DND-41 (cell line): ENCODE measurements at places on chromosomes 1 and 21.

GRCh38 chr1:15492596-15492995 is 16.7 kb downstream of the CELA2B start:
- no peak for DNase-seq

DNA sequence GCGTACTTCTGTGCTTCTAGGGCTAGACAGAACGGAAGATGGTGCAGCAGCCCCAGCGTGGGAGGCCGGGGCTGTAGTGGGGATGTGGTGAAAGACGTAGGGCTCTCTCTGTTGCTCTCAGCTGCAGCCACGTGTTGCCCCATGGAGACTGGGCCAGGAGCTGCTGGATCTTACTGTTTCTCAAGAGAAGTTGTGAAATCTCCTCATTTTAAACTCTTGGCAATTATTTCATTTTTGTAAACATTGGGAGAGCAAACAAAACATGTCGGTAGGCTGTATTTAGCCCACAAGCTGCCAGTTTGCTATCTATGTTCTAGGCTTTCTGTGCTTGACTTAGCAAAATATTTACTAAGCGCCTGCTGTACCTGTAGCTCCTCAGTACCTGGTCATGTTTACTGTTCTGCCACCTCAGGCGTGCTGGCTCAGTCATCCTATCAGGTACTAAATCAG is 15.9 kb upstream of the ELOA start:
- no peak for DNase-seq

DNA sequence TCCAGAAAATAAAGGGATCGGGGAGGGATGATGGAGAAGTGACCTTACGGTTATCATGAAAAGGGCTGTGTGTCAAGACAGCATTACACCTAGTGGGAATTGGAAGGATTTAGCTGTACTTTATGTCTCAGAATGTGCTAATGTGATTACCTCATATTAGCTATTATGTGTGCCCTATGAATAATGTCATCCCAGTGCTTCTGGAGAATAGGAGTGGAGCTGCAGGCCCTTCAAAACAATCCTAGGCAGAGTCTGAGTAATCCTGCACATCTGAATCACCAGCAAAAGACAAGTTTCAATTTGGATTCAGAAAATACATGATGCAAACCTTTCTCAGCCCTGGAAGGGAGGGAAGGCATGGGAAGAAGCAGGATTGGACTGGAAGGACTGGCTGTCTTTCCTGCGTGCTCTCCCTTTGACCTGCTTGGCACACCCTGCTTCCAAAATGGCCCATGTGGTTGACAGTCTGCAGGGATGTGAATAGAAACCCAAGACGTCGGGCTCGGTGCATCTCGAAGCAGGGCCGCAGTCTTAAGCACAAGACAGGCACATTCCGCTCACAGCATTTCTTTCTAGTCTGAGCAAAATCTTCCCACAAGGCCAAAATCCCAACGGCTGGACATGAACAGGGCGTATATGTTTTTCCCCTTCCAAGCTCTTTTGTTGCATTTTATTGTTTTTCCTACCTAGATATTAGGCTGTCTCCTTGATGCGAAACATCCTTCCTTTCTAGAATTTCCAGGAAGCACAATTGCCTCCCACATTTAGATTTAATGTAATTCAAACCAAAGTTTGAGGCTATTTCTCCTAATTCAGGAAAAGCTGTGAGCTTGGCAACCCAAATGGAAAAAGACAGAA is 54.3 kb upstream of the TARBP1 start:
- no peak for DNase-seq

DNA sequence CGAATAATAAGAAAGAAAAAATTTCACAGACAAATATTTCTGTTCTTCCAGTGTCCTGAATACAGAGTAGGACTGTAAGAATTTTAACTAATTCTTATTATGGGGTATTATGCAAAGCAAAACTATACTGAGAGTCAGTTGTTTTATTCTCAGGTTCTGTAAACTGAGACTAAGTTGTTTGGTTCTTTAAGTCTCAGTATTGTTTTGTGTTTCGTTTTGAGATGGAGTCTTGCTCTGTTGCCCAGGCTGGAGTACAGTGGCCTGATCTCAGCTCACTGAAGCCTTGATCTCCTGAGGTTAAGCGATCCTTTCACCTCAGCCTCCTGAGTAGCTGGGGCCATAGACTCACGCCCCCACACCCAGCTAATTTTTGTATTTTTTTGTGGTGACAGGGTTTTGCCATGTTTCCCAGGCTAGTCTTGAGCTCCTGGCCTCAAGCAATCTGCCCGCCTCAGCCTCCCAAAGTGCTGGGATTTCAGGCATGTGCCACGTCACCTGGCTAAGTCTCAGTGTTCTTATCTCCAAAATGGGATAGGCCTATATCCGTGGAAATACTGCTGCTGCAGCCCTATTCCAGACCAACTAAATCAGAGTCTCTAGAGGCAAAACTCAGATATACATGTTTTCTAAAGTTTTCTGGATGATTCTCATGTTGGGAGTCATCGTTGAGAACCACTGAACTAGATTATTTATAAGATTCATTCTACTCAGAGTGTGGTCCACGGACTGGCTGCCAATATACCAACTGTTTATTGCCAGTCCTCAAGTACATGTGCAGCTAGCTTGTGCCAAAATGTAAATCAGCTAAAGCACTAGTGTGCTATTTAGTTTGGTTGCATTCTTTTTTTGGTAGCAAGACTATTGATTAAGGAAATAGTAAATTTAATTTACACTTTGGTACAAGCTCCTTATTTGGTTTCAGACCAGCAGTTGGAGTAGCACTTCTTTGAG is 116.6 kb downstream of the HS2ST1 start:
- no peak for DNase-seq

DNA sequence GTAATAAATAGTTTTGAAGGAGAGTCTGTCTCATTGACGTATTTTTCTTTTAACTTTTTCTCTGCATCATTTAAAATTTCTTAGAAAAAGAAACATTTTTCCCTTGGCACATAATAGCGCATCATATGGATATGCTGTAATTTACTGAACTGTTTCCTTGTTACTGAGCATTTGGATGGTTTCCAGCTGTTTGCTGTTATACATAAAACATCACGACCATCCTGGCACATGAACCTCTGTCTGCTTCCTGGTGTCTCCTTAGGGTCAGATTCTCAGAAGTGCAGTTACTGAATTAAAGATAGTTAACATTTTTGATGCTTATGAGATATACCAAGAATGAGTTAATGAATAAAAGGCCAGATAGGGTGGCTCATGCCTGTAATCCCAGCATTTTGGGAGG is 67.2 kb downstream of the BACE2 start:
- DNase-seq = no peak

DNA sequence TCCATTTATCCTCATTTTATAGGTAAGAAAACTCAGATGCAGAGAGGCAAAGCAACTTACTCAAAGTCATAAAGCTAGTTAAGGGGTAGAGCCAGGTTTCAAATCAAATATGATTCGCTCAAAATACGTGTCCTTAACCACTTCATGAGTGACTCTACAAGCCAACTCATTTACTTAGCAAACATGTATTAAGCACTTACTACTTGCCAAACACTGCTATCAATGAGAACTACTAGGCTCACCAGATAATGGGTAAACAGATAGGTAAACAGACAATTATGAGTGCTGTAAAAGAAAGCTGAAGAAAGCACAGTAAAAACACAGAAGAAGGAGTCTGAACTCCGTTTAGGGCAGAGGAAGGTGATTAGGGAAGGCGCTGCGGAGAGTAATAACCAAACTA is 65.9 kb downstream of the WDR64 start:
- DNase-seq = no peak

DNA sequence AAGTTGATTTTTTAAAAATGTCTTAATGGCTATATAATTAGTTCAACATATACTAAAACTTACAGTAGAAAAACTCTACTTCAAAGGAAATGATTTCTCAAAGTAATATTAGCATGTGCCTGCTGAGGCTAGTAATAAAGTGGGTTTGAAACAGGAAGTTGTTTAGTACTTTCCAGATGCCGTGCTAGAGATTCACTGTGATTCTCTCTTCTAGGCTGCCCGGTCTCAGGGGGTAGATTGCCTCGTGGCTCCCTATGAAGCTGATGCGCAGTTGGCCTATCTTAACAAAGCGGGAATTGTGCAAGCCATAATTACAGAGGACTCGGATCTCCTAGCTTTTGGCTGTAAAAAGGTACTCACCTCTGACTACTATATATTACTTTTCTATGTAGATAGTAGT is 9.1 kb downstream of the EXO1 start:
- DNase-seq = no peak

- no peak for DNase-seq
These were observed 1.3 kb downstream of the COL24A1 start for GRCh38 chr1:86155051-86155806.

DNA sequence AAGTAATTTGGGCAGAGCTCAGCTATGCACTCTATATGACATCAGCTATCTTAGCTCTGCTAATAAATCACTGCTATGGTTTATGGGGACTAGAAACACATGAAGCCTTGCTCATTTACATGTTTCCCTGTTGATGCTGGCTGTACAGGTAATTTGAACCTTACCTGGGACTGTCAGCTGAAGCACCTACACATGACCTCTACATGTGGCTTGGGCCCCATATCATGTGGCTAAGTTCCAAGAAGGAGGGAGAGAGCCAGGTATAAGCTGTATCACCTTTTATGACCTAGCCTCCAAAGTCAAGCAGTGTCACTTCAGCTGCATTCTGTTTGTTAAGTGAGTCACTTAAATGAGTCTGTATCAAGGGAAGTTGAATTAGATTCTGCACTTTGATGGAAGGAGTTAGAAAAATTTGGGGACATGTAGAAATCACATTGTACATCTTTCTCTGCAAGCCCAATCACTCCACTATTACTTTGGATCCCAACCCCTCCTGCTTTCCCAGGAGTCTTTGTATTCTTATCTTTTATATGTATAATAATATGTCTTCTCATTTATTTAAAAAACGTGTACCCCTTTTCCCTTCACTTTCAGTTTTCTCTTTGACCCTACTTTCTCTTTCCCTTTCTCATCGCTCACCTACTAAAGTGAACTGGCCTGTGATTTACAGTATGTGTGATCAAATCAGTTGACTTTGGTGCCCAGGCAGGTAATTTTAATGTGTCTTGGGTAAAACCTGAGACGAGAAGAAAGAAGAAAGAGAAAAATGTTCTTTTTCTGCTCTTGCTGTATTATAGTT is 53.4 kb upstream of the PRKACB start:
- DNase-seq = no peak

GRCh38 chr21:39451332-39452206 is at the start of gene SH3BGR:
Gene SH3BGR (plus strand): TSS chr21:39451970. CDS start chr21:39452097, 127 bp downstream.
- DNase-seq = no peak

- DNase-seq = no peak
These were observed 3.2 kb downstream of the F3 start for GRCh38 chr1:94538243-94538827.

DNA sequence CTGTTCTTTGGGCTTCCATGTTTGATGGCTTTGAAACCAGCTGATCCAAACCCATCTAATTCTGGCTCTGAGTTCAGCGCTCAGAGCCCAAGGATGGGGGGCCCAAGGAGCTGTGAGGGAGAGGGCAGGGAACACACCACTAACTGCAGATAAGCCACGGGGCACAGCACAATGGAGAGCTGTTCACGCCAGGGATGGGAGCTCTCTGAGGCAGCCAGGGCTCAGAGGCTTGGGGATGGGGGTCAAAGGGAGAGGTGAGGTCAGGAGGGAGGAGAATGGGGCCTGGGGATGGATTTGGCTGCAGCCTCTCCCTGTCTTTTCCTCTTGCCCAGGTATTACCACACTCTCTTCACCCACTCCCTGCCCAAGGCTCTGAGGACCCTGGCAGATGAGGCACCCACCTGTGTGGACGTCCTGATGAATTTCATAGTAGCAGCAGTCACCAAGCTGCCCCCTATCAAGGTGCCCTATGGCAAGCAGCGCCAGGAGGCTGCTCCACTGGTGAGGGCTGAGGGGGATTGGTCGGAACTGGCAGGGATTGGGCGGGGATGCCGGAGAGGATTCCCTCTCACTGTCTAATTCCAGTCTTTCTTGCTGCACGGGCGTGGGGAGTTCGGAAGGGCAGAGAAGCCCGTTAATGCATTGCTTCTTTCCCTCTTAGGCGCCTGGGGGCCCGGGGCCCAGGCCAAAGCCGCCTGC is 11.3 kb downstream of the SLC30A2 start:
- no peak for DNase-seq

DNA sequence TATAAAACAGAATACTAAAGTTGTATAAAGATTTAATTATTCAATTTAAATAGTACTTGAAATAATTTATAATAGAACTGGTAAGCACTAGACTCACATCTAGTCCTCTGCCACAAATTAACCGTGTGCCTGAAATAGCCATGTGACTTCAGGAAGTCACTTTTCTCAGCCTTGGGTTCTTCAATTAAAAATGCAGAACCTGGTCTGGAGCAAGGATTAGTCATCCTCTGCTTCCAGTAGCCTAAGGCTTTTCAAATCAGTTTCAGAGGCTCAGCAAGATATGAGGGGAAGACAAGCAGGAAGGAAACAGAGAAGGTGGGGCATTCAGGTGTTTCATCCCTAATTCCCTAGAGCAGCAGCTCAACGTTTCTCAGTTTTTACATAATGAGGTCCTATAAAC is 23.0 kb downstream of the DPH5 start:
- no peak for DNase-seq

DNA sequence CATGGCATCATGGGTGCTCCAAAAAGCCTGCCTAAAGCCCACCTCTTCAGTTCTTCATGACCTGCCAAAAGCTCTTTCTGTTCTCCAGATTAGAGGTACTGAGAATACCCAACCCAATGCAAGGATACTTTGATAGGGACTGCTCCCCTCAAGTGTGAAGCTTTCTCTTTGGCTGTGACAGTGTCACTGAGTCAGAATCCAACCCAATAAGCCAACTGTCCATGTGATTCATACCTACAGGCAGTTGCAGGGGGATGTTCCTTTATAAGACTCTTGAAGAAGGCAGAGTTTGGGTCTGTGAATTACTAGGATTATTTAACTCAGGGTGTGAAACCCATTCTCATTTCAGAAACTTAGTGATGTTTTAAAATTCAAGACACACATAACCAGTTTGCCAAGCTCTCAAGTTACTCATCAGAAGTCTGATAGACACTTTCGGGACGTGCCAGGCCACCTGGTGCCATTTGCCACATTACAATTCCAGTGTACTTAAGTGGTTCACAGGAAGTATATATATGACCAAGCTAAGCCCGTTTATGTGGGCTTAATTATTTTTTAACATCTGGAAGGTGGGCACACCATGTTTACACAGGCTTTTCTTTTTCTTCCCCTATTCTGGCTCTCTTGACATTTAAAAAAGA is 265.8 kb downstream of the NFIA start:
- no peak for DNase-seq

DNA sequence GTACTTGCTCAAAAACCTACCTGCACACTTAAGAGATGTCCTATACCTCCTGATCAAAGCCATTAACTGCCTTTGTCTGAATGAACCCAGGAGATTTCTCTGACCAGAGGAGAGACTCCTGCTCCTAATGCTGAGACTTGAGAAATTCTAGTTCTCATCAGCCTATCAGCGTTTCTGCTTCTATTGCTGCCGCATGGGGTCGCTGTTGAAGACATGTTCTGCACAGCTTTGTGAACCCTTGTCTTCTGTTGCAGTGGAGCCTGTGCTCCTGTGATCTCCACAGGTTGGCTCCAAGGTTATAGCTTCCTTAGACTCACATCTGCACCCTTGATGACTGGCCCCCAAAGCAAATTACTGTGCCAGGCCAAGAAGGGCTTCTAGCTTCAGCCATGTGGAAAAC is 40.2 kb downstream of the EDN2 start:
- DNase-seq = no peak

- no peak for DNase-seq
These were observed 50.7 kb downstream of the PGM1 start for GRCh38 chr1:63643926-63644325.
